Amniotic epithelial cell (primary cell): ENCODE measurements at places on chromosomes 12 and 14.

- no peak for DNase-seq
Measured at GRCh38 chr14:63545431-63545830, 2.3 kb upstream of the PPP2R5E start.

DNA sequence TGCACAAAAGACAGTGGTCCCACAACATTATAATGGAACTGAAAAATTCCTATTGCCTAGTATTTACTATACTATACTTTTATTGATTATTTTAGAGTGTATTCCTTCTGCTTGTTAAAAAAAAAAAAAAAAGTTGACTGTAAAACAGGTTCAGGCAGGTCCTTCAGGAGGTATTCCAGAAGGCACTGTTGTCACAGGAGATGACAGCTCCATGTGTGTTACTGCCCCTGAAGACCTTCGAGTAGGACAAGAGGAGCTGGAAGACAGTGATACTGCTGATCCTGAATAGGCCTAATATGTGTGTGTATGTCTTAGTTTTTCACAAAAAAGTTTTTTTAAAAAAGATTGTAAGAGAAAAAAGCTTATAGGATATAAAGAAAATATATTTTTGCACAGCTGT, 12.3 kb downstream of the UBE2N start:
- no peak for DNase-seq

DNA sequence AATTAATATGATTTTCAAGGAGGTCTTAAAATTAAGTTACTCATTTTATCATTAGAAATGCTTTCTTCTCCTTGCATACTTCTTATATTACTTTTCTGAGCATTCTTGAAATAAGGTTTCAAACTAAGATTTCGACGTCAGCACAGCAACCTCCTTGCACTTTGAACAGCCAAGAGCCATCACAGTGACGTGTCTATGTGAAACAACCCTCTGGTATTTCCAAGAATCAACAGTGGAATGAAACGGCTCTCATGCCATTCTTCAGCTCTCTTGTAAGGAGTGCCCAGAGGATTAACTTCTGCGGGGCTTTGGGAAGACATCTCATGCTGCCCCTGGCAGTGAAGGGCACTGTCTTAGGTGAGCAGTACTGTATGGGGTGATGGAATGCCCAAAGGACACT, 109.2 kb downstream of the EFCAB11 start:
- peak; percentile 95 for DNase-seq

- DNase-seq = no peak
Measured at GRCh38 chr12:51390891-51391282, 319 bp downstream of the GALNT6 start.

DNA sequence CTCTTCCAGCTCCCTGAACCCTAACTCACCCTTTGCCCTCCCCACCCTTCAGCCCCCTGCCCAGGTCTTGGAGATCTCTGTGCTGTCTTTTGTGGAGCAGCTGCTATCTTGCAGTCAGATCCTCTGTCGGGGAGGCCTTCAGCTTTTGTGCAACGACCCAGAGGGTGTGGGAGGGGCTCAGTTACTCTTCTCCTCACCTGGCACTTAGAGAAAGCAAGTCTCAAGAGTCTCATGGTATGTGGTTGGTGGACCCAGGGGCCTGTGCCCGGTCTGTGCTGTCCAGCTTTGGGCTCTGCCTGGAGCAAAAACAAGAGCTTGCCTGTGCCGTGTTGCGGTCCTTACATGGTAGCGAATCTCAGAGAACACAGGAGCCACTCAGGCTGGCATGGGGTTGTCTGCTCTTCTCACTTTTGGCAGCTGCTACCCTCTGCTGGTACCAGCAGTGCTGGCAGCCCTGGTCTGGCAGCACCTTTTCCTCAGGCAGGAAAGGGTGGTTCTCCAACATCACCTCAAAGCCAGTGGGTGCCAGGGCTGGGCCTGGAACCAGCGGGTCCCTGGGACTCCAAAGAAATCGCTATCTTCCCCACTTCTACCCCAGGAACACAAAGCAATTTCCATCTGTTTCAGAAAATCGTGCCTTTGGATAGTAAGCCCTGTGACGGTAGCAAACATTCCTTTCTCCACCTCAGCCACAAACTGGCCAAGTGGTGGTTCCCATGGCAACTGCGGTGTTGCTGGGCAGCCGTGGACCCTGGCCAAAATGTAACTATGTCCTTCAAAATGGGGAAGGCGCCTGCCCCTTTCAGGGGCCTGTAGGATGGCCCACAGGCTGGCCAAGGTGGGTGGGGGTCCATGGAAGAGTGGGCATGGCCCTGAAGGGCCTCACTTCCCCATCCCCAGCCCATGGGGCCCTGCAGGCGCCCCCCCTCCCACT, 90.0 kb downstream of the RIN3 start:
- DNase-seq = peak; percentile 77

- DNase-seq = peak; percentile 25
Measured at GRCh38 chr12:28709986-28710685, 438.9 kb upstream of the FAR2 start.

- no peak for DNase-seq
Measured at GRCh38 chr14:98138666-98139065, 1133.3 kb downstream of the BCL11B start.

DNA sequence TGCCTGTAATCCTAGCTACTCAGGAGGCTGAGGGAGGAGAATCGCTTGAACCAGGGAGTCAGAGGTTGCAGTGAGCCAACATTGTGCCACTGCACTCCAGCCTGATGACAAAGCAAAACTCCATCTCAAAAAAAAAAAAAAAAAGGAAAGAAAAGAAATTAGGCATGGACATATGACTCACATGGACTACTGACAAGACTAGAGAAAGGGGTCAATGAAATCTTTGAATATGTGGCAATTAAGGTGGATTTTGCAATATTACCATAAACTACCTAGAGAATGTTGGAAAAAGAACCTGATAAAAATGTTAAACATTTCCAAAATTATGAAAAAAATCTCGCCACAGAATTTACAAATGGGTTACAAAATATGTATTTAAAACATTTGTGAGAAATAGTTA, 873.6 kb downstream of the C12orf50 start:
- DNase-seq = peak; percentile 87

DNA sequence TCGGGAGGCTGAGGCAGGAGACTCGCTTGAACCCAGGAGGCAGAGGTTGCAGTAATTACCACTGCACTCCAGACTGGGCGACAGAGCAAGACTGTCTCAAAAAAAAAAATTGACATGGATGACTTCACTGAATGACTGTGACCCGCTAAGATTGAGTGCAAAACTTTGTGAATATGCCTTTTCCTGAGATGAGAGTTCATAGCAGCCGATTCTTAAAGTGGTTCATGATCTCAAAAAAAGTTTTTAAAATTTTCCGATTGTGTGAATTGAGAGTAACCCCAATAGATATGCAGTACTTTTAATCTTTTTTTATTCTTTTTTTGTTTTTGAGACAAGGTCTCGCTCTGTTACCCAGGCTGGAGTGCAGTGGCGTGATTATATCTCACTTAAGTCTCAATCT, 1.2 kb downstream of the TCTN1 start:
- DNase-seq = no peak

- no peak for DNase-seq
Measured at GRCh38 chr14:39762576-39763401, 330.6 kb upstream of the FBXO33 start.
